ENCODE measurements at places on chromosomes 3 and 15.

DNA sequence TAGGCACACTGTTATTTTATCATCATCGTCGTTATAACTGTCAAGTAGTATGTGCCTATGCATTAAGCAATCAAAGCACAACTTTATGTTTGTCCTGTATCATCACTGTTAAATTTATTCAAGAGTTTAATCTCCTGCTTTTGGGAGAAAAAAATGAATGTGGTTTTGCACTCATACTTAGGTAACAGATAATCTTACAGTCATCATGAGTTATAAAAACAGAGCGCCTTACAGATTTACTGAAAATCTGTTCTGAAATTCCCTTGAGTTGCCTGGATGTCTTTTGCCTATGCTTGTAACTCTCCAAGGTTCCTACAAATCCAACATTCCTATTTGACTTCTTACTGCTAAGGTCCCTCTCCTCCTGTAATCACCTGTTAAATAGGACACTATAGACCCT is 307.3 kb downstream of the ZIC4 start:
- DNase-seq = no peak

- no peak for DNase-seq
Measured at GRCh38 chr3:127743351-127744252, 70.8 kb downstream of the ABTB1 start.

- no peak for DNase-seq
Measured at GRCh38 chr3:178310949-178311348, 225.3 kb upstream of the KCNMB2 start.

DNA sequence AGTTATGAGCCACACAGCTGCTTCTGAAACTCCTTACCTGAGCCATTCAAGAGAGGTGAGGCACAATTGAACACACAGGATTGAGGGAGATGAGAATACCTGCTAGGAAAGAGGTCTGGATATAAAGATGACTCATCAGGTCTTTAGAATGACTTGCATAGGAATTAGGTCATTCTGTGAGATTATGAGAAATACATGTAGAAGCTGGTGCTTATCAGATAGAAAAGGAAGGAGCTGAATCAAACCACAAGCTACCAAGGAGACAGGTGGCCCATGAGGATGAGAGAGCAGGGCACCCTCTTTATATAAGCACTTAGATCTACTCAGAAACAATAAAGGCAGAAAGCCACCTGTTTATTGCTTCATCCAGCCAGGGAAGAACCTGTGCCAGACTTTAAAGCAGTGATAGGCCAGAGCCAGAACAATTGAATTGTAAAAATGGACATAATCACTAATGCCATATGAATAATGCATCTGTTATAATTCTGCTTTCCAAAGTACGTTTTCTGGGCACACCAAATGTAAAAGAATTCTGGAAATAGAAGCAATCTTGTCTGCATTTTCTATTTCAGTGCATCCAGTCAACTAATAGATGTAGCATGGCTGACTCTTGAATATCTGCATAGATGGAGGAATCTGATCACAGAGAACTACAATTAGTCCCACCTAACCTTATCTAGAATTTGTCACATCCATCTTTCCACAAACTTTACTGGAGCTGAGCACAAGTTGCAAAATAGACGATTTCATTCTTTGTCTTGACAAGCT is 74.9 kb downstream of the PIK3R4 start:
- no peak for DNase-seq

DNA sequence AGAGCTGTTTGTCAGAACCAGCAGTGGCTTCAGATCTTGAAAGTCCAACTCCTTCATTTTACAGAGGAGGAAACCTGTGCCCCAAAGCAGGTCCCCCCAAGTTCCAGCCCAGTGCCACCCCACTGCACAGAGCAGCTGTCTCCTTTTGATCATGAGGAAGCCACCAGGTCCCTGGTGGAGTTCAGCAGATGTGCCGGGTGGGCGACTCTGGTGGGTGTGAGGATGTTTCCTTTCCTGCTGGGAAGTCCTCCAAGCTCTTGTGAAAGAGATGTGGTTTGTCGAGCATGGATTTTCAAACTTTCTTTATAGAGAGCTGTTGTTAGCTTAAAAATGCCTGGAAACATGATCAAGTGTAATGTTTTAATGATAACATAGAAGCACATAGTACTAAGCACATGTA is 52.0 kb downstream of the SMAD3 start:
- DNase-seq = no peak

DNA sequence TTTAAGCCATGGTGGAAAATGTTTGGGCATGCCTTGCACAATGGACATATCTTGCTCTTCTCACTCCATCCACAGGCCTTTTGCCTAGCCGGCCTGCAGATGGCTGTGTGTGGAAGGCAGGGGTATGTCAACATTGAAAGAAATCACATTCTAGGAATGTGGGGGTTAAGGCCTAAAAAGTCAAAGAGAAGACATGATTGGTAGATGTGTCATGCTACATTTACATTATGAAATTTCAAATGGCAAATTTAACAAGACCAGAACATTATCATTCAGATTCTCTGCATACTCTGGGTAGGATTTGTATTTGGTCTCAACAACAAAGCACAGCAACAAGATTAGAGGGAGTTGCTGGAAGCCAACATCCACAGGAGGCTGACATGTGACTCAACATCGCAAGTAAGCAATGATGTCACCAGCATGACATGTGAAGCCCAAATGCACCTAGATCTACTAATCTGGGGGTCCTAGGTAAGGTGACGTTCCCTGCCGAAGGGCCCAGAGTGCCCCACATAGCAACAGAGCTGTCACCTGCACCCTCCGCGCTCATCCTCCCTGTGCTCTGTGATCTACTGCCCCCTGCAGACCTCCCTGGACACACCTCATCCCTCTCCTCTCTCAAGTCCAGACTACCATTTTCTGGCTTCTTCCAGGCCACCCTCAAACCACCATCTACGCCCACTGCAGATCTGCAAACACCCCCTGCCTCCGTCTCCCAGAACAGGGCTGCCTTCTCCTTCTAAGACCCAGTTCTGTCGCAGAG is 39.4 kb downstream of the CLDN18 start:
- no peak for DNase-seq

DNA sequence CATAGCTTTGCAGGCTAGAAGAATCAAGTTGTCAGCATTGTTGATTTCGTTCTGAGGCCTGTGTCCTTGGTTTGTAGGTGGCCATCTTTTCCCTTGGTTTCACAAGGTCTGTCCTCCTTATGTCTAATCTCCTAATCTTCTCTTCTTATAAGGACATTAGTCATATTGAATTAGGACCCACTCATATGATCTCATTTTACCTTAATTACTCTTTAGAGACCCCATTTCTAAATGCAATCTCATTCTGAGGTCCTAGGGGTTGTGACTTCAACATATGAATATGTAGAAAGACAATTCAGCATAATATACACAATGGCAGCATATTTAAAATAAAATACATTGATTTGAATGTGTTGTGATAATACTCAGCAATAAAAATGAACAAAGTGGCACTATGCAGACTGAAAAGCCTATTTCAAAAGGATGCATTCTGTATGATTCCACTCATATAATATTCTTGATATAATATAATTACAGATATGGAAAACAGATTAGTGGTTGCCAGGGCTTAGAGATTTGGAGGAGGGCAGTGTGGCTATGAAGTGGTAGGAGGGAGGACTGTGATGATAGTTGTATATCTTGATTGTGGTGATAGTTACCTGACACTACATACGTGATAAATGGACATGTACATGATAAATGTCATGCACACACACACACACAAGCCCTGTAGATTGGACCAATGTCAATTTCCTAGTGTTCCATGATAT is 431.0 kb downstream of the EPHA6 start:
- DNase-seq = no peak

GRCh38 chr3:31188112-31188511 is 293.7 kb upstream of the GADL1 start:
- no peak for DNase-seq

GRCh38 chr3:45776611-45777010 is 19.7 kb downstream of the SLC6A20 start:
- no peak for DNase-seq

DNA sequence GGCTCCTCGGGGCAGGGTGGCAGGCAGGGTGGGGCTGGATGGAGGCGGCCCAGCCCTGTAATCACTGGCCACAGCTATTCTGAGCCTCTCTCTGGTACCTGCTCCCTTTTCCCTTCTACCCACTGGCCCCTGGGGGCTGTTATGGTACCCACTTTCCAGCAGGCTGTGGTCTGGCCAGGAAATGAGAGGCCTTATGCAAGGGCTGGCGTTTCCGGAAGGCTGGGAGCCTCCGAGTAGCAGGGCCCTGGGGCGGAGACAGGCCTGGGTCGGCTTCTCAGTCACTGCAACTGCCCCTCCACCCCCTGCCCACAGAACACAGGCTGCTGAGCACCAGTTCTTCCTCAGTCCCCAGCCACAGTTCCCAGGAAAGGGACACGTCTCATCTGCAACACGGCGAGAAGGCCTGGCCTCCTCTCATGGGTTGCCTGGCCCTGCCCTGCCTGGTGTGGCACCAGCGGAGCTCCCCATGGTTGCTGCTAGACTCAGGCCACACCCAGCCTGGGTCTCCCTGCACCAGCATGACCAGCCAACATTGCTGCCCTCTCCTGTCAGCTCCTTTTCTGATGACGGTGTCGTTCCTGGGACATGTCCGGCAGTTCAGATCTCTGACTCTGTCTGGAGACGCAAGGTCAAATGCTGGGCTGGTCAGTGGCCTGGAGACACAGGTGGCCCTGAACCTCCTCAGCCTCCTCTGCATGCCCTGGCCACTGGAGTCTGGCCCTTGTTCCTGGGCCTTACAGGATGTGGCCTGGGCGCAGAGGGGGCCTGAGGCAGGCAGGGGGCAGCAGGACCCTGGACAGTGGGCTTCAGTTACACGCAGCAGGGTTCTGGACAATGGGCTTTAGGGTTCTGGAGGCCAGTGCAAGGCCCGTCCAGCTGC is 6.5 kb downstream of the CHST13 start:
- no peak for DNase-seq

- no peak for DNase-seq
Measured at GRCh38 chr3:112375117-112375516, 42.2 kb downstream of the CD200 start.

DNA sequence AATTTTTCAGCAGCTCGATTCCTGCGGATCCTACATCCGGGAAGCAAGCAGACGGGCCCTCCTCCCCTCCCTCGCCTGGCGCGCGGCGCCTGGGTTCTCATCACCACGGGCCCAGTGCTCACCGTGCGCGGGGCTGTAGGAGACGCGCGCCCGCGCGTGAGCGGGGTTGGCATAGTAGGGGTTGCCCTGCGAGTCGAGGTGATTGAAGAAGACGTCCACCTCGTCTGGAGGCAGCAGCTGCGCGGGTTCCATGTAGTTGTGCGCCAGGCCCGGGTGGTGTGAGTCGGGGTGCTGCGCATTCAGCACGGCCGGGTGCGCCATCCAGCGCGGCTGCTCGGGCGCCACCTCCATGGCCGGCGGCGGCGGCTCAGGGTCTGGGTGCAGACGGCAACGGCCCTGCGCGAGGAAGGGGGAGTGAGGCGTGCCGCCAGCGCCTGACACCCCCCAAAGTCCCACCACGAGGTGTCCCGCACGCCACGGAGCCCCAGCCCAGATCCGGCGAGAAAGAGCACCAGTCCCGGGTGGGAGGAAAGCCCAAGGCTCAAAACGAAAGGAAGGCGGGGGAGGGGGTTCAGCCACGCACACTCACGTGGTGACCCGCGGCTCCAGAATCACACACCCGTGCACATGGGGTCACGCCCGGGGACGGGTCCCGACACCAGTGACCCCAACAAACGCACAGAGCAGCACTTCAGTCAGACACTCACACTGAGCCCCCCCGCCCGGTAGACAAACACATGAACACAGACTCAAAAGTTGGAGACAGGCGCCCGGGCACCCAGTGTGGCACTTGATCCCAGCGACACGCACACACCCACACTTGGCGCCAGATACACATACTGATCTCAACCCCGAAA is 6.1 kb downstream of the GATA2 start:
- no peak for DNase-seq

GRCh38 chr3:66625505-66626216 is 124.8 kb upstream of the LRIG1 start:
- no peak for DNase-seq

DNA sequence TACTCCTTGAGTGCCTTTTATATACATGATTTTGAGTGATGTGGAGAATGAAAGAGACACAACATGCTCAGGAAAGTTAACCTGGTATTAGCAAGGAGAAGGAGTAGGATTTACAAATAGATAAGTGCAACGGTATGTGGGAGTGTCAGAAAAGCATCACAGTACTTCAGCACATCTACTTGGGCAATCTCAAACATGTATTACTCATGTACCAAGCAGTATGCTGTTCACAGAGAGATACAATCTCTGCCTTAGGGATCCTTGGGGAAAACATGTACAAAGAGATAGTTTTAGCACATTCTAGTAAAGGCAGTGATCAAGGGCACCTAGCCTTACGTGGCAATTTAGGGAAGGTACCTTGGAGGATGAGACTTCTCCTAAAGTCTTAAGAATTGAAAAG is 146.5 kb downstream of the FILIP1L start:
- DNase-seq = no peak

DNA sequence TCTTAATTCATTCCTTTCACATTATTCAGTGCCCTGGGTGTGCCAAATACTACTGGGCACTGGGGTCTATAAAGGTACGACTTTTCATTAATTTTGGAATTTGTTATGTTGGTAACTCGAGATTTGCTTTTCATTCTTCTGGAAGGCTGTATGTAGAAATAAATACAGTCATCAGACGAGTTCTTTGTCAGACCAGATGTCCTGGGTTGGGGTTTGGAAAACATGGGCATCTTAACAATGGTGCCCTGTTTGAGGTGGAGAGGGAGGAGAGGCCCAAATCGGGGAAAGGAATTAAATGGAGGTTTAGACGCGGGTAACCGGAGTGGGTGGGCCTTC is 662 bp upstream of the GLCE start:
- DNase-seq = no peak

- DNase-seq = no peak
Measured at GRCh38 chr15:41199470-41199869, 31.1 kb downstream of the EXD1 start.

DNA sequence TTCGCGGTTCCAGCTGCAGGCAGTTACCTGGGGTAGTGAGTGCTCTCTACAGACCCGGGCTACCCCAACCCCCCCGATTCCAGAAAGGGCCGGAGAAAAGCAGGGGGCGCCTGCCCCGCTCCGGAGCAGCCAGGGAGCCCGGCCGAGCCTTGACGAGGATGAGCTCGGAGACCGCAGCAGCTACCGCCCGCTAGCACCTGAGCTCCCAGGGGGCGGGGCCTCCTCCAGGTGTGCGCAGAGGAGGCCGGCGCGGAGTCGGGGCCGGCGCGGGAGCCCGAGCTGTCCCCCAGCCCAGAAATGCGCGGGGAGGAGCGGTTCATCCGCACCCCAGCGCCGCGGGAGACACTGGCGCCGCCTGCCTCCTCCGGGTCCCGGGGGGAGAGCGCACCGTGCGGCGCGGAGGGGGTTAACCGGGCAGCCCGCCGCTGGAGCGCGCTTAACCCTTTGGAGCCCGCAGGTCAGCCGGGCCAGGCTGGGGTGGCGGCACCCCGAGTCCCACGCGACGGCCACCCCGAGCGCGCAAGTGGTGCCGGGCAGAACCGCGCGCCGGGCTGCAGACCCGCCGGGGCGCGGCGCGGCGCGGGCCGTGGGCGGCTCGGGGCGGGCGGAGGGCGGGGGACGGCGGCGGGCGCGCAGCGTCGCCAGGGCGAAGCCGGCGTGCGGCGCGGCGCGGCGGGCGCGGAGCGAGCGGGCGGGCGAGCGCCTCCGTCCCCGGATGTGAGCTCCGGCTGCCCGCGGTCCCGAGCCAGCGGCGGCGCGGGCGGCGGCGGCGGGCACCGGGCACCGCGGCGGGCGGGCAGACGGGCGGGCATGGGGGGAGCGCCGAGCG is at the start of gene CACNA1D:
CACNA1D (plus strand) TSS at position 649 of the 829 bp plus-strand sequence. CDS start 556 bp downstream, outside the sequence.
- DNase-seq = no peak

GRCh38 chr3:23981955-23982354 is 36.9 kb downstream of the NR1D2 start:
- no peak for DNase-seq

- DNase-seq = no peak
Measured at GRCh38 chr15:100759106-100759505, 120.5 kb upstream of the ALDH1A3 start.

GRCh38 chr15:40219801-40220200 is 19.1 kb upstream of the PAK6 start:
- no peak for DNase-seq
